Amniotic epithelial cell (primary cell): ENCODE measurements at places on chromosomes 2 and 18.

DNA sequence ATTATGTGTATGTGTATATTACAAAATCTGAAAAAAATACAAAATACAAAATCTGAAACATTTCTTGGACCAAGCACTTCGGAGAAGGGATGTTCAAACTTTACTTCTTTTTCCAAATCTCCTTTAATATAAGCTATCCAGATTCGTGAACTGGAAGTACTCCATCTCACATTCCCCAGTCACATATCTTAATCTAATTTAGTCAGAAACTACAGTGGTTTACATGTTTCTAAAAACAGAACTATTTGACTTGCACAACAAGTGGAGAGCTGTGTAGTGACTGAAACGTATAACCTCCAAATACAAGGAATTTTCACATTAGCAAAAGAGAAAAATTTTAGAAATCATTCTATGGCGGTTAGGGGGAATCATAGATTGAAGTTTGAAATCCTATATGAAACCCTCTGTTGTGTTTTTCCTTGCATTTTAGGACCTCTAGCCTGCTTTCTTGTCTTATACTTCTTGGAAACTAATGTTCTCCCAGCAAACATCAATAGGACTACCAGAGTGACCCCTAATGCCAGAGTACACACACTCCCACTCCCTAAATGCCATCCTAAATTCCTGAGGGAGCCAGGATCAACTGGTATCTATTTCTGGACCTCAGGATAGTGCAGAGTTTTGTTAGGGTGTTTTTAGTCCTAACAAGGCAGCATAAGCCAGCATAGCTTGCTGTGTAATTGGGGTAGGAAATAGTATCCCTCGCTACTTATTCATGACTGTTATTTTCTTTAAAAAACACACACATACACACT is 30.2 kb upstream of the ROCK1 start:
- DNase-seq = peak; percentile 59

DNA sequence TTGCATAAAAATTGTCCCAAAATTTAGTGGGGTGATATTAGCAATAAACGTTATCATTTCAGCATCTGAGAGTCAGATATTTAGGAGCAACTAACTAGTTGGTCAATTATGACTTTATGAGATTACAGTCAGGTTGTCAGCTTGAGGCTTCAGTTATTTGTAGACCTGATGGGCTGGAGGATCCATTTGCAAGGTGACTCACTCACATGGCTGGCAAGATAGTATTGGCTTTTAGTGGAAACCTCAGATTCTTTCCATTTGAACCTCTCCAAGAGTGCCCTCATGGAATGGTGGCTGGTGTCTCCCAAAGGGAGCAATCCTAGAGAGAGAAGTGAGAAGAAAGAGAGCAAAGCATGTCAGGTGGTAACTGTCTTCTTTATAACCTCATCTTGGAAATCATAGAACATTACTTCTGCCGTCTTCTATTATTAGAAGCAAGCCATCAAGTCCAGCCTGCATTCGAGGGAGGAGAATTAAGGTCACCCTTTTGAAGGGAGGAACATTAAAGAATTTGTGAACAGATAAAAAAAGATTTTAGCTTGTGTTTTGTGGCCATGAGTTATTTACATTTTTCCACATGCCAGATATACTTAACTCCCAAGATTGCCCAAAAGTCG is 92.5 kb downstream of the HAUS1 start:
- peak; percentile 25 for DNase-seq

- DNase-seq = no peak
Observed at GRCh38 chr2:8848328-8849100, 11.1 kb upstream of the KIDINS220 start.

GRCh38 chr2:238580486-238580885 is 153.8 kb downstream of the ASB1 start:
- no peak for DNase-seq

GRCh38 chr2:113720167-113720566 is 36.3 kb downstream of the SLC35F5 start:
- DNase-seq = peak; percentile 25

GRCh38 chr2:71082402-71083252 is 14.2 kb downstream of the NAGK start:
- no peak for DNase-seq

DNA sequence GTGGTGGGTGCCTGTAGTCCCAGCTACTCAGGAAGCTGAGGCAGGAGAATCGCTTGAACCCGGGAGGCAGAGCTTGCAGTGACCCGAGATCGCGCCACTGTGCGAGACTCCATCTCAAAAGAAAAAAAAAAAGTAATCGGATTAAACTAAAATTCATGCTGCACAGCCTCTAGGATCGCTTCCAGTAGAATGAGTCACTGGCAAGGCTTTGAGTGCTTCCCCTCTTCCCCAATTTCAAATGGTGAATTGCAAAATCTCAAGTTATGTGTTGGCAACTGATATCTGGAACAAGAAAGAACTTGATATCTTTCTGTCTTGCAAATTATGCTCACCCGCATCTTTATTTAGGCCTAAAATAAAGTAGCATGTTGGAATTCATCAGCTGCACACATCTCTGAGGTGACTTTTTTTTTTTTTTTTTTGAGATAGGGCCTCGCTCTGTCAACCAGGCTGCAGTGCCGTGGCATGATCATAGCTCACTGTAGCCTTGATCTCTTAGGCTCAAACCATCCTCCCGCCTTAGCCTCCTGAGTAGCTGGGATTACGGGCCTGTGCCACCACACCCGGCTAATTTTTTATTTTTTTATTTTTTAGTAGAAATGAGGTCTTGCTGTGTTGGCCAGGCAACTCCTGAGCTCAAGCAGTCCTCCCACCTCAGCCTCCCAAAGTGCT is 12.7 kb downstream of the TTC39C start:
- DNase-seq = peak; percentile 92

- DNase-seq = no peak
Observed at GRCh38 chr2:189837326-189837725, 53.1 kb downstream of the PMS1 start.

GRCh38 chr2:121721926-121722325 is 14.7 kb downstream of the NIFK start:
- peak; percentile 88 for DNase-seq

GRCh38 chr18:78549971-78550370 is 429.6 kb upstream of the SALL3 start:
- DNase-seq = no peak

GRCh38 chr18:13374468-13375301 is 156.1 kb downstream of the LDLRAD4 start:
- DNase-seq = peak; percentile 43

- no peak for DNase-seq
Observed at GRCh38 chr2:234137400-234138014, 87.0 kb downstream of the SPP2 start.

DNA sequence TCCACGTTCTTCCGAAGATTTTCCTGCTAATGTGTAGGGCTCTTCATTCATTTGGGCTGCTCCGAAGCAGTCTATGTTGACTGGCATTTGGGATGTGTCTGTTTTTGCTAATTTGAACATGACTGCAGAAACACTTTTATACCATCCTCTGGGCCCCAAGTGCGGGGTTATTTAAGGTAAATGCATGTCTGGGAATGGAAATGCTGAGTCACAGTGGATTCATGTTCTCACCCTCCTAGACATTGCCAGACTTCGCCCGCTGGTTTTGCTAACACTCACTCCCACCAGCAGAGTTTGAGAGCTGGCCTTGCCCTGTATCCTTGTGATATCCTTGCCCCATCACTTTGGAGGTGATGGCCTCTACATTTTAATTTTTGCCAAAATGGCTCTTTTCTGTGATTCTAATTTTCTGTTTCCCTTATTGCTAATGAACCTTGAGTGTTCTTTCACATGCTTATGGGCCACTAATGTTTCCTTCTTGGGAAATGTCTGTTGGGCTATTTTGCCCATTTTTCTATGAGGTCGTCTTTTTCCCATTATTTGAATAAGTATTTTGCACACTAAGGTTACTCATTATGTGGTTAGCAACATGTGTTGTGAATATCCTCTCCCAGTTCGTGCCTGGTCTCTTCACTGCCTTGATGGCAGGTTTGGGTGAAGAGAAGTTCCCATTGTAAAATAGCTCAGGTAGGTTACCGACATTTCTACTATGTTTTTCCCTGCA is 204.1 kb downstream of the GLI2 start:
- DNase-seq = peak; percentile 92
